Osteoblast (primary cell): ENCODE measurements at places on chromosomes 6 and 20. TPM values are rescaled to one million over a fixed set of nuclear protein-coding genes. Genes with fewer than 3 reads are reported as not detected.

Gene SLC22A7
- not detected in 2 replicates for total RNA-seq

DNA sequence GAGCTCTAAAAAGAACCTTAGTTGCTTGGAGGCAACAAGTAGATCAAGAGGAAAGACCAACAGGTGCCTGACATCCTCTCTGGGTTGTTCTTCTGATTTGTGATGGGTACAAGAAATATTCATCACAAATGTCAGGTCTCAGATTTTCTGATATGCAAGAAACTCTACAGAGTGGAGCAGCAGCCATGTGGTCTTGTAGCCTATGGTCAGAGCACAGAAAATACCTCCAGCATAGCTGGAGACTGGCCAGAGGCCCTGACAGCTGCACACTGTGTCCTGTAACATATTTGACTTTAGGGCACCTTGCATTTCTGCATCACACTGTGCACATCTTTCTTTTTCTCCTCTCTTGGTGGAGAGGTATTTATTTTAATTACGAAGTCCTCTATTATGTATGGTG, 116.3 kb downstream of the GMPR start:
- H3K4me3 ChIP-seq = no peak overlapping the region
- DNase-seq = no peak
- H3K36me3 ChIP-seq = no peaks in the 10 kb centered on the region
- H3K4me1 ChIP-seq = peaks cover 21% of the 10 kb centered on the region

- peaks cover 7% of the 10 kb centered on the region for H3K27me3 ChIP-seq
- H3K27ac ChIP-seq = no peak overlapping the region
- no peaks in the 10 kb centered on the region for H3K36me3 ChIP-seq
- H3K4me3 ChIP-seq = no peak overlapping the region
Measured at GRCh38 chr20:751761-752160, 16.5 kb downstream of the SLC52A3 start.

Gene CALHM4
- not detected in 2 replicates for total RNA-seq

Gene NOL4L
- 5.9 and 6.2 TPM in 2 replicates for total RNA-seq

- peaks cover 51% of the 10 kb centered on the region for H3K27me3 ChIP-seq
- peak within 1 kb of the TSS; percentile 30 for H3K4me3 ChIP-seq
- no peaks in the 10 kb centered on the region for H3K36me3 ChIP-seq
- no peak within 1 kb of the TSS for H3K27ac ChIP-seq
- H3K4me1 ChIP-seq = no peaks in the 10 kb centered on the region
Measured at GRCh38 chr6:10886691-10887502, at the start of gene SYCP2L. Gene SYCP2L, plus strand, starts transcription at chr6:10887052. Its CDS starts 75 bp downstream, at chr6:10887127.

DNA sequence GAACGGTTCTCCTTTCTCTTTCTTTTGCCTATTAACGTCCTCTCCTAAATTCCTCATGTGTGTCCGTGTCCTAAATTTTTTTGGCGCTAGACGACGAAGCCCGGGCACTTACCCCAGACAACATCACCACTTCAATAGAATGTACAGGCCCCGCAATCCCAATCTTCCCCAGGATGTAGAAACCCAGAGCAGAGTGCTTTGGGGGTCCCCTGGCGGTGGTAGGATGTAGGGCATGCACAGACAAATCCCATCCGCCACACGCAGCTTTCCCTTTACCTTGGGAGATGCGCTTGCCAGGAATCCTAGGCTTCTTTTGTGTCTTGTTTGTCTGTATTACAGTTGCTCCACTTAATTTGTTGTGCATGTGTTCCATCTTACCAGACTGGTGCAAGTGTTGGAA, 417.3 kb upstream of the ARID1B start:
- H3K4me1 ChIP-seq = no peaks in the 10 kb centered on the region
- H3K27ac ChIP-seq = no peak overlapping the region
- no peak overlapping the region for H3K4me3 ChIP-seq
- no peaks in the 10 kb centered on the region for H3K27me3 ChIP-seq

Gene F13A1
- total RNA-seq = under 0.01 TPM in 2 replicates

- H3K27me3 ChIP-seq = peaks cover 46% of the 10 kb centered on the region
- no peaks in the 10 kb centered on the region for H3K4me1 ChIP-seq
- no peak overlapping the region for H3K4me3 ChIP-seq
- DNase-seq = no peak
Measured at GRCh38 chr20:34185766-34186620, 55.2 kb upstream of the ASIP start.

GRCh38 chr20:55271371-55271770, 733.9 kb downstream of the CBLN4 start:
- no peak overlapping the region for H3K4me3 ChIP-seq
- DNase-seq = no peak
- no peak overlapping the region for H3K27ac ChIP-seq
- H3K27me3 ChIP-seq = no peaks in the 10 kb centered on the region

DNA sequence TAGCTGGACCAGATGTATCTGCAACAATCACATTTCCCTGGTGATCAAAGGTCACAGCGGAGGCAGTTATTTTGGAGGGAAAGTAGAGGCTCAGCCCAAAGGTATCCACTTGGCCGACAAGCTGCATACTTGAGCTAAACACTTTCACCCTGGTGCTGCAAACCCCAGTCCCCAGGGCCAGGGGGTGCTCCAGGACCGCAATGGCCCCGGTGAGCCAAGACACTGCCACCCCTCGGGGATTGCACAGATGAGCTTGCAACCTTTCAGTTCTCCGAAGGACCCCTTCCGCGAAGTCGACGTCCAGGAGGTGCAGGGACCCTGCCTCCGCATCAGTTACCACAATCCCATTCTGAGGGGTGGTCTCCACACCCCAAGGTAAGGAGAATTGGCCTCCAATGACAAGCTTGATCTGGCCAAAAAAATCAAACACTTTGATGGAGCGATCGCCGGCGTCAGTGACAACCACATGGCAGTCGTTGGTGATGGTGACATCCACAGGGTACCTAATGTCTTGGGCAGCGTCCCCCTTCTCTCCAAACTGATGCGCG, 823 bp downstream of the NHLRC1 start:
- H3K4me1 ChIP-seq = peaks cover 11% of the 10 kb centered on the region
- H3K27me3 ChIP-seq = no peaks in the 10 kb centered on the region
- H3K27ac ChIP-seq = no peak overlapping the region
- H3K36me3 ChIP-seq = no peaks in the 10 kb centered on the region
- DNase-seq = no peak
- H3K4me3 ChIP-seq = peak overlapping the region; percentile 77

Gene SLC12A5
- under 0.01 TPM in 2 replicates for total RNA-seq

Gene NHLRC1
- total RNA-seq = 2.4 and 2.9 TPM in 2 replicates

DNA sequence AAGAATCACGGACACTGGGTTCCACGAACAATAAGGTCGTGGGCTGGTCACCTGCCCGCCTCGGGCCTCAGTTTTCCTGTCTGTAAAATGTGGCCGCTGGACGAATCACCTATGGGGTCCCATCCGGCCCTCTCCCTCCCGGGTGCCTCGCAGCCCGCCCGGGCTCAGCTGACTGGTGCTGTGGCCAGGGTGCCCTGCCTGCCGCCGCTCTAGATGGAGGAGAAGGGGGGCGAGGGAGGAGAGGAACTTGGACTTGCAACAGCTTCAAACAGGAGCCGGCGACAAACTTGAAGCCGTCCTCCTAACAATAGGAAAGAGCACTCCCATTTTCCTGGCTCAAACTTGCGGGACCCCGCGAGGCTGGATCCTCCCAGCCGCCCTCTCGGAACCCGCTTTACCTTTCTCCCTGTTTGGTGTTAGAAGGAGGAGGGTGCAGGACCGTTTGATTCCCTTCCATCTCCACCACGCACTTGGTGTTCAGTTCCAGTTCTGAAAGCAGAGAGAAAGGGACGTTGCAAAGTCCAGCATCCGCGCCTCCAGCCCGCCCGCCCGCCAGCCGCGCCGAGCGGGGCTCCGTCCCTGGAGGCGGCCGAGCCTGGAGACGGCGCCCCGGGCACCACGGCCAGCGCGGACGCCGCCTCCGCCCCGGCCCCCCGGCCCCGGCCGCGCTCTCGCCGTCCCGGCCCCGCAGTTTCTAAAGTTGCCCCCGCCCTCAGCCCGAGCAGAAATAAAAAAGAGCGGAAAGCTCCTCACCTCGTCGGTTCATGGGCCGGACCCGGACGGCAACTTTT, 584 bp downstream of the KIF13A start:
- peak overlapping the region; percentile 71 for H3K27ac ChIP-seq
- DNase-seq = peak; percentile 96
- peaks cover 5% of the 10 kb centered on the region for H3K36me3 ChIP-seq
- peak overlapping the region; percentile 88 for H3K4me3 ChIP-seq
- peaks cover 21% of the 10 kb centered on the region for H3K4me1 ChIP-seq

- H3K4me1 ChIP-seq = no peaks in the 10 kb centered on the region
- no peak overlapping the region for H3K27ac ChIP-seq
- H3K4me3 ChIP-seq = no peak overlapping the region
- no peaks in the 10 kb centered on the region for H3K27me3 ChIP-seq
Measured at GRCh38 chr6:41687501-41688175, 47.8 kb downstream of the TFEB start.

DNA sequence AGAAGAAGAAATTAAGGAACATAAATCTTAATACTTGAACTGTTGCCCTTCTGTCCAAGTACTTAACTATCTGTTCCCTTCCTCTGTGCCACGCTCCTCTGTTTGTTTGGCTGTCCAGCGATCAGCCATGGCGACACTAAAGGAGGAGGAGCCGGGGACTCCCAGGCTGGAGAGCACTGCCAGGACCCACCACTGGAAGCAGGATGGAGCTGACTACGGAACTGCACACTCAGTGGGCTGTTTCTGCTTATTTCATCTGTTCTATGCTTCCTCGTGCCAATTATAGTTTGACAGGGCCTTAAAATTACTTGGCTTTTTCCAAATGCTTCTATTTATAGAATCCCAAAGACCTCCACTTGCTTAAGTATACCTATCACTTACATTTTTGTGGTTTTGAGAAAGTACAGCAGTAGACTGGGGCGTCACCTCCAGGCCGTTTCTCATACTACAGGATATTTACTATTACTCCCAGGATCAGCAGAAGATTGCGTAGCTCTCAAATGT, 17.1 kb downstream of the IRF4 start:
- peak; percentile 91 for DNase-seq
- peaks cover 30% of the 10 kb centered on the region for H3K27me3 ChIP-seq
- no peaks in the 10 kb centered on the region for H3K36me3 ChIP-seq
- no peak overlapping the region for H3K4me3 ChIP-seq
- H3K4me1 ChIP-seq = no peaks in the 10 kb centered on the region

Gene MYB
- under 0.01 and 0.36 TPM in 2 replicates for total RNA-seq

DNA sequence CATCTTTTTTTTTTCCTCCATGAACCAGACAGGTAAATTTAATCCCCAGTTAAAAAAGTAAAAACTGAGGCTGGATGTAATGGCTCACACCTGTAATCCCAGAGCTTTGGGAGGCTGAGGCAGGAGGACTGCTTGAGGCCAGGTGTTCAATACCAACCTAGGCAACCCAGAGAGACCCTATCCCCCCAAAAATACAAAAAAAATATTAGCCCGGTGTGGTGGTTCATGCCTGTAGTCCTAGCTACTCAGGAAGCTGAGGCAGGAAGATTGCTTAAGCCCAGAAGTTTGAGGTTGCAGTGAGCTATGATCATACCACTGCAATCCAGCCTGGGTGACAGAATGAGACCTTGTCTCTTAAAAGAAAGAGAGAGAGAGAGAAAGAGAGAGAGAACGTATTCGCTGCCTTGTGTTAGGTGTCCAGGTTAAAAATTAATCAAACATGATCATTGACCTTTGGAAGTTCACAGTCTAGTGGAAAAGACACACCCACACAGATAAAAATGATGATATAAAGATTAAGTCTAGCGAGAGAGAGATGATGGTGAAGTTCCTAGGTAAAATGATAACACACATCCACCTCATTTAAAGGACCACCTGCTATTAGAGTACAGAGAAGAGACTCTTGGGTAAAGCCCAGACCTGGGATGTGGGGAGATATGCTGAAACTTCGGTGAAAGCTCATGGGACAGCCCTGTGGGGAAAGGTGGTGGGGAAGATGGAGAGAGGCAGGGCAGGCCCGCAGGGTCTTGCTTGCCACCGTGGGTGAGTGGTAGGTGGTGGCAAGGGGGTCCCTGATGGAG, 4.8 kb upstream of the NHSL1 start:
- H3K4me1 ChIP-seq = no peaks in the 10 kb centered on the region
- no peak for DNase-seq
- no peaks in the 10 kb centered on the region for H3K36me3 ChIP-seq

Gene KCNQ5
- total RNA-seq = 4.0 and 8.5 TPM in 2 replicates

Gene TTBK1
- under 0.01 TPM in 1 of 2 replicates, not detected in the other for total RNA-seq

DNA sequence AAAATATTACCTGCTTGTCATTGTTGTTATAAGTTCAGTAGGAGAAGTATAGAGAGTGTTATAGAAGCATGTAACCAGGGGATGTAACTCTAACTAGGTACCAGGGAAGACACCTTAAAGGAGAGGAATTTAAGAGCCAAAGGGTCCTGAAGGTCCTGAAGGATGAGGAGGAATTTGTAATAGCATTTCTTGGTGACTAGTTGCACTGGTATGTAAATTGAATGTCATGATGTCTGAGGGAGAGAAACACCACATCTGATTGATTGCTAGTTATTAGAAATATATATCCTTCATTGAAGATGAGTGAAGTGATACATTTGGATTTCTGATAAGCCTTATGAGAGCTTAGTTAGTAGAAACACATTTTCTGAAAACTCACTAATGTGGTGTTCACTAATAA, 643.8 kb downstream of the RFPL4B start:
- no peak overlapping the region for H3K27ac ChIP-seq
- no peak for DNase-seq
- no peaks in the 10 kb centered on the region for H3K36me3 ChIP-seq
- no peak overlapping the region for H3K4me3 ChIP-seq
- no peaks in the 10 kb centered on the region for H3K27me3 ChIP-seq

Gene SMIM28
- total RNA-seq = not detected in 2 replicates

DNA sequence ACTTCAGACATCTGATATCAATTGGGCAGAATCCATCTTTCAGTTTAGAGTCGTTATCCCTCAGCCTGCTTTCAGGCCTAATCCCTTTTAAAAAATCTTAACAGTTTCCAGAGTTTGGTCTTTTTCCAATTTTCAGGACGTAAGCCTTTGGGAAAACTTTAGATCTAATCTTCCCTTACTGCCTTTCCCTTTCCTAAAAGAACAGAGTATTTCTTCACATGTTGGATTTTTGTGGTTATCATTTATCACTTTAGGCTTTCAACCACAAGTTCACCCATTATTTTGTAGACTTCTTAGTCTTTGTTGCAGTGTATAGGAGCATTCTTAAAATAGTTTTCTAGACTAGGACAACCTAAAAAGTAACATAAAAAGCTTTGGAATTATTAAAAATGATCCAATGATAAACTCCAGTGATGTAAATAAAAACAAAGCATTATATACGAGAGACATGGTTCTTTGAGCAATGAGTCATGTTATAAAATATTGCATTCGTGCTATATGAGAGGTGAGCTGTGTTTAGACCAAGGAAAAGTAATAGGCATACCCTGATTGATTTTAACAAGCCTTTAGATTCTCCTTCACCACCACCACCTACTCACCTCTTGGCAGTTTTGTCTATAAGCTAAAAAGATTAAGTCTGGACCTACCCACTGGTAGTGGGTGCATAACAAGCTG, 90.4 kb upstream of the MCHR2 start:
- no peak overlapping the region for H3K27ac ChIP-seq
- DNase-seq = no peak
- no peaks in the 10 kb centered on the region for H3K27me3 ChIP-seq
- no peaks in the 10 kb centered on the region for H3K4me1 ChIP-seq
- no peak overlapping the region for H3K4me3 ChIP-seq

Gene PAX1
- total RNA-seq = under 0.01 TPM in 1 of 2 replicates, not detected in the other

Gene OXT
- total RNA-seq = not detected in 2 replicates

Gene CLVS2
- total RNA-seq = not detected in 2 replicates

GRCh38 chr6:11885159-11885558, 106.6 kb upstream of the ADTRP start:
- no peaks in the 10 kb centered on the region for H3K36me3 ChIP-seq
- H3K27me3 ChIP-seq = no peaks in the 10 kb centered on the region
- no peak for DNase-seq
- no peaks in the 10 kb centered on the region for H3K4me1 ChIP-seq
- no peak overlapping the region for H3K4me3 ChIP-seq
- no peak overlapping the region for H3K27ac ChIP-seq

Gene PTGIS
- total RNA-seq = 33.6 and 89.8 TPM in 2 replicates
